IMR-90 (cell line): ENCODE measurements at places on chromosomes 3 and 15.

- H3K4me1 ChIP-seq, result no peaks in the 10 kb centered on the region
- H3K4me3 ChIP-seq, result no peak overlapping the region
- no peaks in the 10 kb centered on the region for H3K27me3 ChIP-seq
- no peak for DNase-seq
Observed at GRCh38 chr3:172987273-172987672, 153.8 kb downstream of the SPATA16 start.

DNA sequence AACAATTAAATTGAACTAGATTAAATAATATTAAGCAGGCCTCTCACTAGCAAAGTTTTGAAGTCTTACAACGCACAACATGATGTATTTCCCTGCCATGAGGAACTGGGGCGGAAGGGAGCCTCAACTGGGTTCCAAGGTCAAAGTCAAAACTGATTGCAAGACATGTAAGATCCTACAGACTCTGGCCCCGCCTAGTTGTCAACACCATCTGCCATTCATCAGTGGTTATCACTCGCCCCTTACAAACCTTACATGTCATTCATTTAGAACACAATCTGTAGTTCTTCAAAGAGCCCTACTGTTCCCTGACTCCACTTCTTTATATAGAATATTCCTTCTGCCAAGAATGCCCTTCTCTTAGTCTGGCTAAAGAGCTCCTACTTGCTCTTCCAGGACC is 10.0 kb downstream of the ATP13A3 start:
- H3K36me3 ChIP-seq, result peaks cover 11% of the 10 kb centered on the region
- H3K27me3 ChIP-seq, result no peaks in the 10 kb centered on the region
- H3K4me3 ChIP-seq, result no peak overlapping the region

GRCh38 chr3:28042707-28043106 is 198.7 kb upstream of the CMC1 start:
- H3K36me3 ChIP-seq, result no peaks in the 10 kb centered on the region
- no peak for DNase-seq
- no peak overlapping the region for H3K4me3 ChIP-seq
- H3K4me1 ChIP-seq, result no peaks in the 10 kb centered on the region
- no peak overlapping the region for H3K27ac ChIP-seq

DNA sequence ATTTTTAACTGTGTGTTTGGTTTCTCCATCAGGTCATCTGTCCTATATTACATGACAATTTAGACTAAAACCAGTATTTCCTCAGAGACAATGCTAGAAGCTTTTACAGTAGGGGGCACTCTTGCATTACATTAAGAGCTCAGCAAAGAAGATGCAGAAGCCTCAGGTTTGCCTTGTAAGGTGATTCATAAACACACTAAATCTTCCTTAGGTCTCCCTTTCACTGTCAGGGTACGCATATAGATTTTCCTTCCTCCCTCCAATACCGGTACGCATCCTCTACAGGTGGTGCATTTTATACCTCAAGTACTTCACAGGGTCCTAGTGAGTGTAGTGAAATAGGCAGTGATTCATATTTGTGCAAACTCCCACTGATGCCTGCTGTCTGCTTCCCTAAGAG is 46.5 kb downstream of the CD86 start:
- H3K36me3 ChIP-seq, result no peaks in the 10 kb centered on the region
- DNase-seq, result peak; percentile 66
- no peaks in the 10 kb centered on the region for H3K4me1 ChIP-seq

DNA sequence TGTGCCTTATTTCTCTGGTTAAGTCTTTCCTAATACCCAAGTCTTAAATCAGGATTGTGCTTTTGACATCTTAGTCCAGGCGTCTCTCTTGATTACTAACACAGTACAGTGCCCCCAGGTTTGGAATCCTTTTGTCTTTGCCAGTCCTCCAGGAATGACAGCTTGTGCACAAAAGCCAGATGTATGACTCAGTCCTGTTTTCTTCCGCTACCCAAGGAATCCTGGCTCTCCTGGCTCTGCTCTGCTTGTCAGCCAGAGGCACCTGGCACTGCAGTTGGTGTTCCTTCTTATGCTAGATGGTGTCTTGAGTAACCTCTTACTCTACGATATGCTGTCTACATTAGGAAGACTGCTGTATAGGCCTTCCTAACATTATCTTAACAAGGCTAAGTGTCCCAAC is 728.2 kb upstream of the NECTIN3 start:
- no peak overlapping the region for H3K4me3 ChIP-seq
- DNase-seq, result peak; percentile 33
- no peaks in the 10 kb centered on the region for H3K27me3 ChIP-seq
- no peak overlapping the region for H3K27ac ChIP-seq

DNA sequence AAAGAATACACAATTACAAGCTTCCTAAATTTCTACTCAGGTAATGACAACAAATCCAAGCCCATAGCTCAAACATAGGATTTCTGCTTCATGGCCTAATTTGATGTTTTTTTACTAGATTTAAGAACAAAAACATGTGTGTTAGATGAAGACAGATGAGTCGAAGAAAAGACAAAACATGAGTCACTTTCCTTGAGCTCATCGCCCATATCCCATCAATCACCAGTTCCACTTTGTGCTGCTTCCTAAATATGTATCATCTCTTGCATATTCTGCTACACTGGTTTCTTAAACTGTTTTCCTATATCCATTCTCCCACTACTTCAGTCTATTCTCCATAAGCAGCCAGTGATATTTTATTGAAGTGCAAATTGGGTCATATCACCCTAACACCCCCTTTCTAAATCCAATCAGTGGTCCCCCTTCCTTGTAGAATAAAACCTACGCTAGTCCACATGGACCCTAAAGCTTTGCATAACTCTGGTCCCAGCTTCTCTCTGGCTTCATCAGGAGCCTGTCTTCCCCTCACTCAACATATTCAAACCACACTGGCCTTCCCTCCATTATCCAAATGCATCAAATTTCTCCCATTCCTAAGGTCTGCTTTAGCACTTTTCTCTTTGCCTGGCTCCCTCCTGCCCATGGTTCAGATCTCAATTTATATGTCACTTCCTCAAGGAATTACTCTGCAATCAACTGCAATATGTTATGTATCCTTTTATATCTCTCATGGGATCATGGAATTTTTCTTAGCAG is 1033.9 kb downstream of the FHIT start:
- H3K4me3 ChIP-seq, result no peak overlapping the region
- H3K27me3 ChIP-seq, result no peaks in the 10 kb centered on the region
- DNase-seq, result peak; percentile 2
- H3K36me3 ChIP-seq, result no peaks in the 10 kb centered on the region
- no peaks in the 10 kb centered on the region for H3K4me1 ChIP-seq

DNA sequence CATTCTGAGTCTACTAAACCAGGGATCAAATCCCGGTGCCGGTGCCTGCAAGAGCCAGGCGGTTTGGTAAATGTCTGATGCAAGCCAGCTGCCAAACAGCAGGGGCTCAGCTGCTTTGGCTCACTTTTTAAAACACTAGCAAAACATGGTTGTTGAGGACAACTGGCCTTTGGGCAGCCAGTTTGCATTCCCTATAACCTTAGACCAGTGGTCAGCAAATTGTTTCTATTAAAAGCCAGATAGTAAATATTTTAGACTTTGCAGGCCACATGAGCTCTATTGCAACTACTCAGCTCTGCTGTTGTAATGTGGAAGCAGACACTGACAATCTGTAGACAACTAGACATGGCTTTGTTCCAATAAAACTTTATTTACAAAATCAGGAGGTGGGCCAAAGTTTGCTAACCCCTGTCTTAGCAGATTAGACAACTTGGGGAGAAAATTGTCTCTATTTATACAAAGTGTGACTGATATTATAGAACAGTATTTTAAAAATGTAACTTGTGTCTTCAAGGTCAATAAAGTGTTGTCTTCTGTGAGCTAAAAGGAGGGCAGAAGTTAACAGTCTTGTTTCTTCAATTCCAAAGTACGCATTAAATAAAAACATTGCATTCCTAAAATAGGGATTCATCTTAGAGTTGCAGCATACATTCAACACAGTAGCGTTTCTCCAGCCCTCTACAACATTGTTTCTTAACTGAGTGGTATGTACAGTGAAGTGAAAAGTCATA is 67.6 kb downstream of the SSUH2 start:
- H3K36me3 ChIP-seq, result no peaks in the 10 kb centered on the region
- no peak overlapping the region for H3K4me3 ChIP-seq
- H3K4me1 ChIP-seq, result peaks cover 29% of the 10 kb centered on the region
- peak overlapping the region; percentile 99 for H3K27ac ChIP-seq

GRCh38 chr3:42119561-42120355 is 28.6 kb downstream of the TRAK1 start:
- no peak for DNase-seq
- peaks cover 11% of the 10 kb centered on the region for H3K4me1 ChIP-seq
- no peak overlapping the region for H3K4me3 ChIP-seq

DNA sequence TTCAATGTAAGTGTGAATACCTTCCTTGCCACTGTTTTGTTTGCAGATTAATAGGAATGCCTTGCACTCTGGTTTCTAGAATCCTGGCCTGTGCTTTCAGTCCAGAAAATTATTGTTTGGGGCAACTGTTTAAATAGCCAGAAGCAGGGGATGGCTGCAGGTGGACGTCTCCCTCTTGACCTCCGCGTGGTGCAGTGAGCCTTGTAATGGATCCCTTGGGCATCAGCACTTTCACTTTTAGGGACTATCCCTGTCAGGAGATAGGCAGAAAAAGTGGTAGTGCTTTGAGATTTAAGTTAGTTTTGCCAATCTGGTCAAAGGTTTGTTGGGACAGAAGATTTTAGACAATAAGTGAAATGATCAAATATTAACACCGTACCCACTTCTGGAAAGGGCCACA is 178.6 kb upstream of the BHLHE40 start:
- no peak overlapping the region for H3K4me3 ChIP-seq
- no peaks in the 10 kb centered on the region for H3K27me3 ChIP-seq
- H3K4me1 ChIP-seq, result no peaks in the 10 kb centered on the region
- DNase-seq, result no peak
- no peaks in the 10 kb centered on the region for H3K36me3 ChIP-seq

DNA sequence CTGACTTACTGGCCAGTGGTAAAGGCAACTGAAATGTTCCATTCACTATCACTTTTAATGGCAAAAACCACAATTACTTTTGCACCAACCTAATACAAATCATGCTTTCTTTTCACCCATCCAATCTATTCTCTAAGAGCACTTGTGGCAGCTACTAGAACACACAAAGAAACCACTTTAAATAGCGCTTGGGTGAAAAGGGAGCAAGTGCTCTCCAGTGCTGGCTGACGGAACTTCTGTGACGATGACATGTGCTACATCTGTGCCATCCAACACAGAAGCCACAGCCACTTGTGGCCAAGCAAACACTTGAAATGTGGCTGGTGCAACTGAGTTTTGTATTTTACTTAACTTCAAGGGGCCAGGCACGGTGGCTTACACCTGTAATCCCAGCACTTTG is 18.9 kb downstream of the SH3BP5 start:
- no peaks in the 10 kb centered on the region for H3K27me3 ChIP-seq
- DNase-seq, result no peak
- no peak overlapping the region for H3K4me3 ChIP-seq
- no peaks in the 10 kb centered on the region for H3K36me3 ChIP-seq
- no peak overlapping the region for H3K27ac ChIP-seq

- no peak for DNase-seq
- H3K4me3 ChIP-seq, result no peak overlapping the region
- H3K27me3 ChIP-seq, result no peaks in the 10 kb centered on the region
- H3K36me3 ChIP-seq, result no peaks in the 10 kb centered on the region
- H3K4me1 ChIP-seq, result no peaks in the 10 kb centered on the region
Observed at GRCh38 chr15:24008476-24008875, 321.4 kb upstream of the NDN start.

DNA sequence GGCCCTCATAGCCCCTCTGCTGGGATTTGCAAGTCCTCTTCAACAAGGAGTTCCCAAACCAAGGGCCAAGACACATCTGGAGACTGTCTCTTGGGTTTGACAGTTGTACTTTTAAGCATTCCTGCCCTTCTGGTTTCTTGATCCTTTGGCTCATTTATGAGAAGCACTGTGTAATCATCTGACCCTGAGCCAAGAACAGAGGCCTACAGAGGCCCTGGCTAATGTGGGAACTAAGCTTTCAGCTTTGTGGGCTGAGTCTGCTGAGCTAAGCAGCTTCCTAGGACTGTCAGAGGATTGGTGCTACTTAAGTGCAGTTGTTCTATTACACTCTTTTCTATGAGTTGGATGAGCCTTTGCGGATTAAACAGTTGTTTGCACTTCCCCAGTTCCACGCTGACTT is 178.3 kb downstream of the KBTBD8 start:
- no peak for DNase-seq
- H3K4me3 ChIP-seq, result no peak overlapping the region
- H3K27ac ChIP-seq, result no peak overlapping the region
- H3K36me3 ChIP-seq, result no peaks in the 10 kb centered on the region
- H3K4me1 ChIP-seq, result no peaks in the 10 kb centered on the region

GRCh38 chr15:66039117-66039871 is 170.0 kb downstream of the RAB11A start:
- peaks cover 58% of the 10 kb centered on the region for H3K27me3 ChIP-seq
- DNase-seq, result no peak
- no peak overlapping the region for H3K27ac ChIP-seq

- no peaks in the 10 kb centered on the region for H3K4me1 ChIP-seq
- H3K4me3 ChIP-seq, result no peak overlapping the region
- H3K27me3 ChIP-seq, result peaks cover 14% of the 10 kb centered on the region
- H3K27ac ChIP-seq, result no peak overlapping the region
- DNase-seq, result no peak
- no peaks in the 10 kb centered on the region for H3K36me3 ChIP-seq
Observed at GRCh38 chr3:14907043-14907966, 40.1 kb upstream of the NR2C2 start.

DNA sequence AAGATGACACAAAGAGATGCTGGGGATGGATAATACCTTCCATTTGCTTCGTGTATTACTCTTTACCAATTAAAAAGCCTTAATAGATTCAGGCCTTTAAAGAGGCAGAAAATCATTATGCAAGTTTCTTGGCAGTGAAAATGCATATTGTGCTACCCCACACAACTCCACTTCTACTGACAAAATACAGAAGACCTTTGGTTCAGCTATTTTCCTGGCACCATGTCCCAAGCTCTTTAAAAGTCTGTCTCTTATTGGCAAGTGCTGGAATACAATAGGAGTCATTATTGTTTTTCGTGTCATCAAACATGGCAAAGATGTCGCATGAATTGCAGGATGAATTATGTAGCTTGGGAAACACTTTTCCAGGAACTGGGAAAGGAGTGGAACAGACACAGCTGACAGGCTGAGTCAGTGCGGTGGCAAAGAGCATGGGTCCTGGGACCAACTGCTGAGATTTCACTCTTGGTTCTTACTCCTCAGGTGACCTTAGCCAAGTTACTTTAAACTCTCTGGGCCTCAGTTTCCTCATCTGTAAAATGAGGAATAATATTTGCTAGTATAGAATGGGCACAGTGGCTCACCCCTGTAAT is 5.5 kb upstream of the TSPAN3 start:
- peaks cover 5% of the 10 kb centered on the region for H3K27me3 ChIP-seq
- no peaks in the 10 kb centered on the region; the same call in 1 of the 2 replicates for H3K4me1 ChIP-seq
- DNase-seq, result no peak

DNA sequence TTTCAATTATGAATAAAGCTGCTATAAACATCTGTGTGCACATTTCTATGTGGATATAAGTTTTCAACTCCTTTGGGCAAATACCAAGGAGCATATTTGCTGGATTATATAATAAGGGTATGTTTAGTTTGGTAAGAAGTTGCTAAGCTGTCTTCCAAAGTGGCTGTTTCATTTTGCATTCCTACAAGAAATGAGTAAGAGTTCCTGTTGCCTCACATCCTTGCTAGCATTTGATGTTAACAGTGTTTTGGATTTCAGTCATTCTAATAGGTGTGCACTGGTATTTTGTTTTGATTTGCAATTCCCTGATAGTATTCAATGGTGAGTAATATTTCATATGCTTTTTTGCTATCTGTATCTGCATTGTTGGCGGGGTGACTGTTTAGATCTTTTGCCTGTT is 120.7 kb upstream of the MDFIC2 start:
- DNase-seq, result peak; percentile 71
